ENCODE measurements at places on chromosomes 1 and 21.

DNA sequence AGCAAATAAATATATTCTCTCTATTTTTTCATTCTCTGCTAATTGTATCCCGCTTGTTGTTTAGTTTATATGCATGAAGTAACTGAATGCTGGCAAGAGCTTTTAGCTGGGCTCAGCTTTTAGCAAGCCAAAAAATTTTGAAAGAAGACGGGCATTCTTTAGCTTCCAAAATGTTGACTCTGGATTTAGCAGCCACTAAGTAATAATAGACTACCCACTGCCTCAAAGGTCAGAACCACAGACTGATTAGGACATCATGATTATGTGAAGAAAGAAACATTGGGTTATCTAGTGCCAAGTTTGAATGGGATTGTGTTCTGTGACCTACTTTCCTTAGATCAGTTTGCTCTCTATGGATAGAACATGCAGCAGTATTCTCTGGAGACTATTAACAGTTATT, 80.3 kb upstream of the DPH5 start:
- no peak for DNase-seq

DNA sequence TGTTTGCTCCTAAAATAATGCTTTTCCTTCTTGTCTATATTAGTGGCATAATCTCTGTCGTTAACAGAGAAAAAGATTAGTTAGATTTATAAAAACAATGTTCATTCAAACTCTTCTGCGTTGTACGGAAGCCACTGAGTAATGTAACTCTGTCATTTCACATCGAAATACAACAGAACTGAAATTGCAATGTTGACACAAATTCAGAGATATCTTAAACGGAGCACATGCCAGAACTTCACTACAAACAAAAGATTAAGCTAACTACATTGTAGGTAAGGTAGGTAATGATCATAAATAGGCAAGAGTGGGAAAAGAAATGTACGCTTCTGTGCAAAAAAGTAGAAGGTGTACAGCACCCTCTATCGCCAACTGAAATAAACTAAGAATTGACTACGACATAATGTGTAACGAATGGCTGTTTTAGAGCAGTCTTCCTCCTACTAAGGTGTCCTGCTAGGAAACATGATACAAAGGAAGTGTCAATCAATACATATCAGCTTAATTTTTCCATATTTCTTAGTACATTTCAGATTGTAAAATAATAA, 56.6 kb downstream of the PCNX2 start:
- DNase-seq: no peak

DNA sequence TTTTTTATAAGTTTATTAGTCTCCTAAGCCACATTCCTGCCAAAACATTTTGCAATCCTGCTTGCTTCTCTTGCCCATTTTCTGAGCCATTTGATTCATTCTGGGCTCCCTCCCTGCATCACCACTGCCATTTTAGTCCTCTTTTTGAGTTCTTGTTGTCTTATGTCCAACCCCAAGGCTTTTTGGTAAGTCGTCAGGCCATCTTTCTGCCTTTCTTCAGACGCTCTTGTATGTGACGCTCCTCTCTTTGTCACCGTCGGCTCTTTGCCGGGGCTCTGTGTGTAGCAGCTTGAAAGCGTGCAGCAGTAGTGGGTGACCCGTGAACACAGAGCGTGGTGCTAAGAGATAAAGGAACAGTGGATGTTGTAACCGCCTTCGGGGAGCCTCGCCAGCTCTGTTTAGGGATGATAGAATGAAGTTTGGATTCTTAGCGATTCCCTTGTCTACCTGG, 14.6 kb downstream of the HUNK start:
- DNase-seq: no peak

GRCh38 chr1:15128520-15129313, 24.8 kb upstream of the TMEM51 start:
- peak; percentile 80 for DNase-seq

- DNase-seq: no peak
Measured at GRCh38 chr21:44372616-44373015, 19.2 kb downstream of the TRPM2 start.
